NCI-H1436 (cell line): ENCODE measurements at places on chromosomes 12 and 14.

DNA sequence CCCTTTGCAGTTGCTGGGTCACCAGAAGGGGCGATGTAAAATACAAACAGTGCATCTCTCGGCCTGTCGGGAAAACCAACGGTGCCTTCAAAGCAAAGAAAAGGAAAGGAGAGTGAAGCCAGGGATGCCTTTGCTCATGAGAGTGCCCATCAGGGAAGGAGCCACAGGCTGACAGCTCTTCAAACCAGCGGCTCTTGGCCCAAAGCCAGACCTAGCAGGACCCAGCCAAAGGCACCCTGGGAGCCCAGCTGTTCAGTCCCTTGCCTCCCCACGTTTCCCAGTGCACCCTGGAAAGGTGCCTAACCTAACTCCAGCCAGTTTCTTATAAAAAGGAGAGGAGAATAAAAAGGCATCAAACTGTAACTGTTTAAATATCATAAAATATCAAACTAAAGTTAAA, 29.2 kb downstream of the PRMT8 start:
- DNase-seq = no peak

- no peak for DNase-seq
Measured at GRCh38 chr12:47507221-47507620, 198.6 kb downstream of the RPAP3 start.

- no peak for DNase-seq
Measured at GRCh38 chr12:52799505-52800211, 3.7 kb upstream of the KRT3 start.

DNA sequence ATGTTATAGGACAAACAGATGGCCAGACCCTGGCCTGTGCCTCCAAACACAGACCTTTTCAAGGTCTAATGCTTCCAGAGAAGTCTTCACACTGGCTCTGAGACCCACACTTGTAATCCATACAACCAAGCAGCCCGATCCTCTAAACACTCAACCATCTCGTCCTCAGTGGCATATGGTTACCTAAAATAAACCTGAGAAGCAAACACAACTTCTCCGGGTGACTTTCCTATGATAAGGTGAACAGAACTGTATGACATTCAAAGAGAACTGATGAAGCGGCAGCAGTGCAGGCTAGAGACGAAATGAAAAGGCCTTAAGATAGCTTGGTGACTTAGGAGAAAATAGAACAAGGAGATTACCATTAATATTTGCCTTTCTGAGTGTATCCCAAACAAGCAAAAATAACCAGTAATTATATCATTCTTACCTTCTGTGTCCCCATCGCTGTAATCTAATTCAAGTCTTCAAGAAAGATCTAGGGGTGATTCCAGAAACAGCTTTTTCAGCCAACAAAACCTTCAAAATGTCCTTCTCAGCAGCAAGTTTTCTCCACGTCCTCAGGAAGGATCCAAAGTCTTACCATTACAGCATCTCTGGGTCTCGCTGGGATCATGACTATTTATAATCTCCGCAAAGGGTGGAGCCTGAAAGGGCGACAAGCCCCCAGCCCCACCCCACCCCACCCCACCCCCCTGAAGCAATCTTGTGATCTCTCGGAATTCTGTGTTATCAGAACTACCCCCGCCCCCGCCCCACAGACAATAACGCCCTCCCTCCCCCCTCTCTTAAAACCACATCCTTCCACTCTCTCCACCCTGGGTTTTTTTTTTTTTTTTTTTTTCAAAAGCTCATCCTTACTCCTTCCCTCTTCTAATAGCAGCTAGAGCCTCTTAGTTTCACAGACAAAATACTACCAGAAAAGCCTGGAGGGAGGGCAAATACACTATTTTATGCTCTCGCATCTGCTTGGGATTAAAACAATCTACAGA, at the start of gene SLC2A3:
Gene SLC2A3 (minus strand): TSS at position 598 of the 992 bp plus-strand sequence. CDS start 153 bp downstream, at position 445.
- peak; percentile 52 for DNase-seq

DNA sequence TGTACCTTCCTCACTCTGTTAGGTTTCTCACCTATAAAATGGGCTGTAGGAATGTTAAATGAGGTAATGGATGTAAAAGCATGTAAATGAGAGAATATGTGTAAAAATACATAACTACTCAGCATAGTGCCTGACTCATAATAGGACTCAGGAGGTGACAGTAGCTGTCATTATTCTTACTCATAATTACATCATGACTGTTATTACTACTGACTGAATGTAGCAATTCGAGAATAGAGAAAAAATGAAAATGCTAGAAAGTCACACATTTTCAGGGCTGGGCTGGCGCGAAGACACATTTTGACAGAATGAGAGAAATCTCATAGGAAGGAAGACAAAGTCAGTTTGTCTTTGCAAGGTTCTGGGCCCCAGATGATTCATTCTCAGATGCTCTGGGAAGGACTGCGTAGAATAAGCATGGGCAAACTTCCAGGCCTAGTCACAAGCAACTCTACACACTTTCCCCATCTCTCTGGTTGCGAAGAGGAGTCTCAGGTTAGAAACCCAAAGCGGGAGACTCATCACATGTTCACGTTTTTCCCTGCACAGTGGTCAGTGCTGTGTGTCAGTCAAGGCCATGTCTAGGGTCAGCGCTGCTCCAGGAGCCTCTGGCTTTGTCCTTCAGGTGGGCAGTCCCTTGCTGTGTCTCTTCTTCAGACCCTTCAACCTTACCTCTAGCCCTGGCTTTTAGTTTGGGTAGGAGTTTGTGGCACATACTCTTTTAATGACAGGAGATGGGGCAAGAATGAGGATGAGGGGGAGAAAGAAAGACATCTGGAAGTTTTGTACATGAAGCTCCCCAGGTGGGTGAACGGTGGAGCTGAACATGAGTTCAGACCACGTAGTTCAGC, 8.4 kb downstream of the GPRC5A start:
- DNase-seq = no peak

- DNase-seq = no peak
Measured at GRCh38 chr14:87877877-87878276, 115.1 kb downstream of the GALC start.

GRCh38 chr12:20398686-20399085, 30.3 kb downstream of the PDE3A start:
- DNase-seq = no peak

GRCh38 chr12:90883456-90883855, 71.5 kb downstream of the CCER1 start:
- DNase-seq = no peak

- no peak for DNase-seq
Measured at GRCh38 chr14:56145965-56146364, 27.8 kb downstream of the PELI2 start.

DNA sequence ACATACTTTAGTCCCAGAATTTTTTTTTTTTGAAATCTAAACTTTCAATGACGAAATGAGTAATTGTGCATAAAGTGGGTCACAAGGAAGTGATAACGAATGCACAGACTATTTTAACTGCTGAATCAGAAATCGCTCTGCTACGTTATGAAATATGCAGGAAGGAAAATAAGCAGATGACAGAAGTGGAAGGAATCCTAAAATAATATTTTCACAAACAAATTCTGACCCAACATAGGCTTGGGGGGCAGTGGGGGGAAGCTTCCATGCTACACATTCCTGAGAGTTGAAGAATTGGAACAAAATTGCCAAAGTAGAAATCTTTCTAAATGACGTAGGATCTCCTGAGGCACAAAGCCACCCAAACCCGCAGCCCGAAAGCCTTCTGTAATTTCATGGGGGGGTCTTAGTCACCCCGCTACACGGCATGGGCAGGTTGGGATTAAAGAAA, 89.6 kb downstream of the ARF6 start:
- DNase-seq = no peak

- DNase-seq = no peak
Measured at GRCh38 chr12:123907726-123908476, 64.7 kb downstream of the CCDC92 start.

DNA sequence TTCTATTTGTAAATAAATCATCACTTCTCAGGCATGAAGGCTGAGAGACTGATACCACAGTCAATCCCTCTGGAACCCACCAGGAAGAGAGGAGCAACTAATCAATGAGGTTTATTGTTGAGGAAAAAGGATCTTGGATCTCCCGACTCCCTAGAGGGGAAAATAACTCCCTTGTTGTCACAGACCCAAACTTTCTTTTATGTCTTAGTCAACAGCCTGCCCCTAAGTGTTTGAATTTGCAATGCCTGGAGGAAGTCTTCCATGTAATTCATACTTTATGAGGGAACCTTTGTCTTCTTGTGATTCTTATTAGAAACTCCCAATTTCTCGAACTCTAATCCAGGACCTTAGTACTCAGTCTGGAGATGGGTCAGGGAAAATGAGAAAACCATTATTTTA, 805.8 kb downstream of the DIO2 start:
- DNase-seq = no peak

- DNase-seq = peak; percentile 16
Measured at GRCh38 chr14:82855912-82856391, 1322.3 kb upstream of the SEL1L start.

DNA sequence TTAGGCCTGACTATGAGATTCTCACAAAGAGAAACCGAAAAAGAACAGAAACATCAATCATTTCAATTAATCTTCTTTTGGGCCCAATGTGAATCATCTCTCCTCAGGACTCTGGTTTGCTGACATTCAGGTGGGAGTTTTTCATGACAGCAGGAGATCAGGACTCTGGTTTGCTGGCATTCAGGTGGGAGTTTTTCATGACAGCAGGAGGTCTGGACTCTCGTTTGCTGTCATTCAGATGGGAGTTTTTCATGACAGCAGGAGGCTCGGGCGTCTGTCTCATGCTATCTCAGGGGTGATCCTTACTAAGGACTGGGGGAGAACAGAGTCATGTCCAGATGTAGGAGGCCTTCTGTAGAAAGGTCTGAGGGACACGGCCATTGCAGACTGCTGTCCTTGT, 40.1 kb upstream of the PARP11 start:
- DNase-seq = no peak

- DNase-seq = no peak
Measured at GRCh38 chr12:102010265-102010994, 51.4 kb downstream of the WASHC3 start.

DNA sequence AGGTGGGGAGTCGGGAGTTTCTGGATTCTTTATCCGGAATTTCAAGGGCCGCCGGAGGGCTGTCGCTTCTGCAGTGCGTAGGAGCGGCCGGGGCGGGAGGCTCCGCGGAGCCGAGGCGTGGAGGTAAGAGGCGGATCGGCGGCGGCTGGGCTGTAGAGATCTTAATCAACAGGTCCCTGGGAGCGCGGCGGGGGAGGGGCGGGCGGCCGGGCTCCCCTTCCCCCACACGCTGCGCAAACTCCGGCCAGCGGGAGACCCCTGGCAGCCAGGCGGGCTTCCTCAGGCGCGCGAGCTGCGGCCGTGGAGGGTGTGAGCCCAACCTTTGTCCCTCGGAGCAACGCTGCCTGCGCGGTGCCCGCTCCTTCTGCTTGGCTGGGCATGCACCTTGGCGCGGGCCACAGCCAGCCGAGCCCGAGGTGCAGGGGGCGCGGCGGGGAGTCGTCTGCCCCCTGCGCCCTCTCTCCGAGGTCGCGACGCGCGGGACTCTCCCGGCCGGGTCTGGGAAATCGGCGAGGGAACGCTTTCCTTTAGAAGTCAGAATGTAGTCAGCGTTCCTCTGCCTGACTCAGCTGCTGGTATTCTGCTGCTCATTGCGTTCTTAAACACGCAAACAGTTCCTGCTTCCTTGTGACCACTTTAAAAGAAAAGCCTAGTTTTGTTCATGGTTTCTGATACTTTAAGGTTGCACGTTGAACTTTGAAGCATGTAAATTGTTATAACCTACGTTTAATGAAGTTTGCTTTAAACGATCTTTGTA, at the start of gene PALS1:
Gene PALS1 (plus strand): TSS at position 25 of the 757 bp plus-strand sequence. CDS start 37,736 bp downstream, outside the sequence.
- no peak for DNase-seq

DNA sequence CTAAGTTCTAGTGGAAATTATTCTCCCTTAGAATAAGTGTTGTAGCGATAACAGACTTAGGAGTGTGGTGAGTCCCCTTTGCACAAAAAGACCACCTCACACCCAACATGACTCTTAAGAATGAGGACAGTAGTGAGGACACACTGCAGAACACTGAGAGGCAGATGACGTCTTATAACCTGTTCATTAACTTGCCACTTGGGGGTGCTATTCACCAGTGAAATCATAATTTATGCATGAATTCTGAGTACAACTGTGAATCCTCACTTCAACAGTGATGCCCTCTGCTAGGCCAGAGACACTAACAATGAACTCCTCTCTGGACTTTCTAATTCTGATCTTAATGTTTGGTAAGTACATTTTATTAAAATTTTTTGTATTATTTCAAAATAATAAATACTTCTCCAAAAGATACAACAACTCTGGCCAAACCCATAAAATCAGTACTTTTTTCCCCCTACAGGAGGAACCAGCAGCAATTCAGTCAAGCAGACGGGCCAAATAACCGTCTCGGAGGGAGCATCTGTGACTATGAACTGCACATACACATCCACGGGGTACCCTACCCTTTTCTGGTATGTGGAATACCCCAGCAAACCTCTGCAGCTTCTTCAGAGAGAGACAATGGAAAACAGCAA, 274.7 kb downstream of the DAD1 start:
- DNase-seq = peak; percentile 11

GRCh38 chr14:29528889-29529288, 398.8 kb downstream of the PRKD1 start:
- peak; percentile 8 for DNase-seq

DNA sequence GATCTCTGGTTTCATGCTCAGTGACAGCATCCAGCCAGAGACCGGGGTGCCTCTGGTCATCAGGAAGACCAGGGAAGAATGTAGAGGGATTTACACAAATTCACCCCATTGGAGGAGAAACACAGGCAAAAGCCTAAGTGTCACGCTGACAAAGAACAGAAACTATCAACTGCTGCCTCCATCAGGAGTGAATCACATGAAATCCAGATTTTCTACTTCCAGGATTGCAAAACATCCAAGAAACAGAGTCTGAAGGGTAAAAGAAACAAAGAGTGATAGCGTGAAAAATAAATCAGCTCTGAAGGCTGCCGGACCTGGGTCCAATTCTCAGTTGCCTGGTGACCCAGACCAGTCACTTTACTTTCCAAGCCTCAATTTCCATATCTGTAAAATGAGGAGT, 136.1 kb upstream of the MAP1LC3B2 start:
- DNase-seq = no peak

DNA sequence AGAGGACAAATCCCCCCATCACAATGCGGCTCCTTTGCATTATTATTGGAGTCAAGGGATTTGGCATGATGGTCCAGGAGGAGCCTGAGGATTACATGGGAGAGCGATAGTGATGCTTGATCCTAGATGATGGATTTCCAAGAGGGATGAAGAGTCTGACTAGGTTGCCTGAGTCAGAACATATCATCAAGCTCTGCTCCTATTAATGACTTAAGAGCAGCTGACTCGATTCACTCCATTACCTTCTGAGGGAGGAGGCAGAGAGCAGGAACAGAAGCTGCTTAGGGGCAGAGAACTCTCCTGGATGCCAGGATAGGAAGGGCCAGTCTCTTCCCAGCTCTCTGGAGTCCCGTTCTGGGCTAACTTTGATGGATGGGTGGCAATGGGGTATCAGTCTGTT, 54.0 kb upstream of the CISTR start:
- no peak for DNase-seq

DNA sequence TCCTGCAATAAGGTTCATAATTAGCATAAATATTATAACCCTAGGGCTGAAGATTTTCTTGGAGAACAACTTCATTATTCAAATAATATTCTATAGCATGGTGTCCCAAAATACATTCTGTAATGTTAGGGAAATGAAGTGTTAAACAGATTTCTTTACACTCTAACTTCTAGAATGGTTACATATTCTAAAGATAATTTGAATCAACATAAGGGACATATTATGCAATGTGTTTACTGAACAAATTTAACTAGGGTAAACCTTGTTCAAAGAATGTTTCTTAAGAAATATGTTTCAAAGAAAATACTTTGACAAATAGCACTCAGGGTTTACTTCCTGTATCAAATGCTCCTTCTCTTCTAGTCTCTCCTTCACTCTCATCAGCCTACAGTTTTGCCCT, 281.6 kb downstream of the SLC6A15 start:
- DNase-seq = no peak
